ENCODE measurements at places on chromosomes 16 and 17.

GRCh38 chr16:86531191-86531545, 20.8 kb downstream of the FOXF1 start:
- peaks cover 3% of the 10 kb centered on the region for H3K36me3 ChIP-seq
- H3K4me3 ChIP-seq: no peak overlapping the region
- H3K27me3 ChIP-seq: no peaks in the 10 kb centered on the region
- H3K27ac ChIP-seq: no peak overlapping the region
- no peak for DNase-seq

DNA sequence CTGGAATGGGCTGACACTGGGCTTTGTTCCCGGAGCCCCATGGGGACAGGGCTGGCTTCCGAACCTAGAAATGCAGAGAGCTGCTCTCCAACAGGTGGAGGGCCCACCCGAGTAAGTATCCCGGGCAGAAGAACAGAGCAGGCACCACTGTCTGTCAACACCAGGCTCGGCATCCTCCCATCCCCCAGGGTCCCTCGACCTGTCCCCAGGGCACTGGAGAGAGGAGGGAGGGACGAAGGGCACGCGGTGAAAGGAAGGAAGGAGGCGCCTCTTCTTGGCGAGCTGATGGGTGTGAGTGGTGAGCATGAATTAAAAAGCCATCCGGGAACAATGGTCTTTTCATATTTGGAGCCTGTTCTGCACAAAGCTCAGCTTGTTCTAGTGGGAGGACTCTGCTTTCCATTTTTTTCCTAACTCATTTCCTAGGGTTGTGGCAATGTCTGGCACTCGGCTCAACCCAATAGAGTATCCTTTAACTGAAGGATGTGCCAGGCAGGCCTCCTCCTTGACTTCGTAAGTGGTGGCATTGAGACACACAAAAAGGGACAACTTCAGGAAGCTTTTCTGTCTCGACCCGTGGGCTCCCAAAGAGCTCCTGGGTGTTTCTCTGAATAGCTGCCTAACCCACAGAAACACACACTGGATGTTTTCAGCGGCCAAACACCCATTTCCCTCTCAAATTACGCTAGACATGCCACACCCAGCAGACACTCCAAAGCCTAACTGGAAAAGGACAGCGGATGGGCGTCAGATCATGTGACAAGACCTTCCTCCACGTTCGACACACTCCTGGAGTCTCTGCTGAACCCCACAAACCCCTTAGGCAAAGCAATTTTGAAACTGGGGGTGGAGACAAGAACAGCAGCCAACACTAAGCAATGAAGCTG, 47.7 kb downstream of the ZFHX3 start:
- H3K4me3 ChIP-seq: no peak overlapping the region
- DNase-seq: no peak
- no peak overlapping the region for H3K27ac ChIP-seq
- H3K4me1 ChIP-seq: no peaks in the 10 kb centered on the region

GRCh38 chr17:81473019-81473418, 39.6 kb downstream of the ACTG1 start:
- DNase-seq: no peak
- no peaks in the 10 kb centered on the region for H3K4me1 ChIP-seq
- no peaks in the 10 kb centered on the region for H3K36me3 ChIP-seq
- H3K27me3 ChIP-seq: peaks cover 2% of the 10 kb centered on the region
- H3K27ac ChIP-seq: no peak overlapping the region
- no peak overlapping the region for H3K4me3 ChIP-seq

GRCh38 chr17:7705269-7706255, 560 bp downstream of the EFNB3 start:
- peaks cover 39% of the 10 kb centered on the region for H3K27me3 ChIP-seq
- DNase-seq: no peak
- peaks cover 15% of the 10 kb centered on the region for H3K4me1 ChIP-seq
- H3K4me3 ChIP-seq: no peak overlapping the region

DNA sequence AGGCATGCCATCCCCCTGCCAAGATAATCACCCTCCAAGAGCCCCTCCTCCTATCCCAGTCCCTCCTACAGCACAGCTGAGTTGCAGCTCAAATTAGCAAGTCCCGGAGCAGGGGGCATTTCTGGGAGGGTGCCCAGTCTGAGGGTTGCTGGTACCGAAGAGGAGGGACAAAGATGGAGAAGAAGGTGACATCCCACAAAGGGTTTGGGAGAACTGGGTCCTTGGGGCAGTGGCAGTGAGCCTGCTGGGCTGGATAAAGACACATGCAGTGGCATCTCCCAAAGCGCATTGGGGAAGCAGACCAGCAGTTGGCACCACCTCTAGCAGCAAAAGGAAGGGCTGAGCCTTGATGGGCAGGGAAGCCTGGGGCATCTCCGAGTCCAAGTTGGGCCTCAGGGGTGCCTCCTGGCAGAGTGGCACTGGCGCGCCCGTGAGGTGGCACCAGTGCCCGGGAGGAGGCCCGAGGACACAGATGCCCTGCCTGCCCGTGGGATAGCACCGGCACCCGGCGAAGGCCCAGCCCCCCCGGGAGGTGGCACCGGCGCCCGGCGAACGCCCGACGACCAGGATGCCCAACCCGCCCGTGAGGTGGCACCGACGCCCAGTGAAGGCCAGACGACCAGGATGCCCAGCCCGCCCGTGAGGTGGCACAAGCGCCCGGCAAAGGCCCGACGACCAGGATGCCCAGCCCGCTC, 622 bp downstream of the TOM1L2 start:
- no peak for DNase-seq
- H3K36me3 ChIP-seq: no peaks in the 10 kb centered on the region

- peaks cover 7% of the 10 kb centered on the region for H3K4me1 ChIP-seq
- DNase-seq: no peak
- no peaks in the 10 kb centered on the region for H3K36me3 ChIP-seq
- H3K27me3 ChIP-seq: no peaks in the 10 kb centered on the region
These were observed 151.1 kb downstream of the AHSP start for GRCh38 chr16:31678649-31679325.

DNA sequence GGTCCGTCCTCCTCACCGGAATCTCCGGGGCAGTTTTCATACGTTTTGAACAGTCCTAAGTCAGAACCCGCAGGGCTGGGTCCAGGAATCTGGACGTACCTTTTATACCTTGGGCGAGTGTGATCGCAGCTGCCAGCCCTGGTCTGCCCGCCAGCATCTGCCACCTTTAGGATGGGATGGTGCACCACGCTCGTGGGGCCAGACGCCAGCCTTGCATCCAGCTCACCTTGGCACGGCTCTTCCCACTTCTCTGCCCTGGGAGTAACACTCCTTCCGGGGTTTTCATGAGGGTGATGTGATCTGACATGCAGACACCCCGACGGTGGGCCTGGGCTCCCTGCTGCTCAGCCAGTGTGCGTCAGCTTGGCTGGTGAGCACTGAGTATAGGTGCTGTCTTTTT, 66.6 kb upstream of the ZNF469 start:
- H3K36me3 ChIP-seq: no peaks in the 10 kb centered on the region
- no peak overlapping the region for H3K27ac ChIP-seq
- no peaks in the 10 kb centered on the region for H3K4me1 ChIP-seq
- no peaks in the 10 kb centered on the region for H3K27me3 ChIP-seq
- H3K4me3 ChIP-seq: no peak overlapping the region

GRCh38 chr16:55597928-55598327, 31.4 kb downstream of the CAPNS2 start:
- no peak overlapping the region for H3K4me3 ChIP-seq
- H3K4me1 ChIP-seq: no peaks in the 10 kb centered on the region
- DNase-seq: no peak
- H3K27me3 ChIP-seq: peaks cover 6% of the 10 kb centered on the region
- H3K36me3 ChIP-seq: no peaks in the 10 kb centered on the region
- no peak overlapping the region for H3K27ac ChIP-seq

- no peak overlapping the region for H3K4me3 ChIP-seq
- no peak overlapping the region for H3K27ac ChIP-seq
- DNase-seq: no peak
- no peaks in the 10 kb centered on the region for H3K36me3 ChIP-seq
- peaks cover 2% of the 10 kb centered on the region for H3K27me3 ChIP-seq
- H3K4me1 ChIP-seq: peaks cover 6% of the 10 kb centered on the region
These were observed 28.5 kb downstream of the PRSS54 start for GRCh38 chr16:58266336-58266735.

GRCh38 chr17:2502871-2503580, 8.7 kb downstream of the METTL16 start:
- no peak for DNase-seq
- H3K4me1 ChIP-seq: peaks cover 4% of the 10 kb centered on the region
- H3K36me3 ChIP-seq: peaks cover 33% of the 10 kb centered on the region
- H3K27me3 ChIP-seq: no peaks in the 10 kb centered on the region

- no peak overlapping the region for H3K4me3 ChIP-seq
- H3K27ac ChIP-seq: no peak overlapping the region
- no peaks in the 10 kb centered on the region for H3K4me1 ChIP-seq
- peaks cover 12% of the 10 kb centered on the region for H3K27me3 ChIP-seq
These were observed 60.1 kb upstream of the TMEM132E start for GRCh38 chr17:34519282-34519681.

- no peak overlapping the region for H3K27ac ChIP-seq
- no peaks in the 10 kb centered on the region for H3K27me3 ChIP-seq
- no peak overlapping the region for H3K4me3 ChIP-seq
- no peaks in the 10 kb centered on the region for H3K36me3 ChIP-seq
- DNase-seq: no peak
- H3K4me1 ChIP-seq: no peaks in the 10 kb centered on the region
These were observed 255.1 kb downstream of the SNX29 start for GRCh38 chr16:12231666-12232065.

- H3K27me3 ChIP-seq: no peaks in the 10 kb centered on the region
- H3K4me1 ChIP-seq: no peaks in the 10 kb centered on the region
- DNase-seq: no peak
- H3K27ac ChIP-seq: no peak overlapping the region
These were observed 8.5 kb downstream of the GAA start for GRCh38 chr17:80109713-80110446.

DNA sequence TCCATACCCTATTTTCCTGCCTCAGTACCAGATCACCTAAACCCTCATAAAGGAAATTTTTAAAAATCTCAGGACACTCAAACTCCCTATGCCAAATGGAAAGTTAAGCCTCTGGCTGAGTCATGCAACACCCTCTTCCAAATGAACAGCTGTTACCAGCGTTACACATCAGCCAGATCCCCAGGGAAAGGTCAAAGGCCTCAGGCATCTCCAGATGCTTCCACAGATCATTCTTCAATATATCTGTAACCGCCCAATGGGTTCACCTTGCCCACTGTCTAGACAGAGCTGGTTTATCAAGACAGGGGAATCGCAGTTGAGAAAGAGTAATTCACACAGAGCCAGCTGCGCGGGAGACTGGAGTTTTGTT, 29.1 kb upstream of the SHCBP1 start:
- no peaks in the 10 kb centered on the region for H3K27me3 ChIP-seq
- no peak overlapping the region for H3K27ac ChIP-seq
- no peak for DNase-seq
- H3K4me1 ChIP-seq: no peaks in the 10 kb centered on the region
- no peak overlapping the region for H3K4me3 ChIP-seq

DNA sequence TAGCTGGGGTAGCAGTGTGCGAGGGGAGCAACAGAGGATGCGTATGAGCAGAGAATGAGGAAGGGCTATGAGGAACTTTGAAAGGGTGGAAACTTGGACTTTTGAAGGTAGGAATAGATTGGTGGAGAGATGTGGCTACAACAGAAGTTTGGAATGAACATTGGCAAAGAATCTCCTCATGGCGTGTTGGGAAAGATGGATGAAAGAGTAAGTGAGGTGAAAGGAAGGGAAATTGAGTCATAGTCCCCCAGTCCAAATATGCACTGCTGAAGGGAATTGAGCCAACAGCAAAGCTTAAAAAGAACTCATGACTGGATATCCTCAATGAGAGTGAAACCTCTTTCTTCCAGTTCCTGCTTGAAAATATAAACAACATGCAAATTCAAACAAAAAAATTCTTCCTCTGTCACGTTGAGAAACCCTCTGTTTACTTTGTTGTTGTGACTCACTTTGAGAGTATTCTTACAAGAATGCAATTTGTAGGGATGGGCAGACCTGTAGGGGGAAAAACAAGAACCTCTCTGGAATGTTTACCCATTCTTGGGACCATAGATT, 313.2 kb upstream of the KCNJ16 start:
- no peaks in the 10 kb centered on the region for H3K27me3 ChIP-seq
- no peak overlapping the region for H3K27ac ChIP-seq
- no peak overlapping the region for H3K4me3 ChIP-seq
- H3K4me1 ChIP-seq: peaks cover 29% of the 10 kb centered on the region
- peaks cover 3% of the 10 kb centered on the region for H3K36me3 ChIP-seq

All from activated T-helper 2 cell treated with anti-CD3 and anti-CD28 coated beads, Interferon-gamma antibody, Interleukin-2, Interleukin-4, amounts not matched to agents 10 μg/mL and 5 μg/mL and 100 μg/mL, durations not matched to agents 14 hours and 24 hours and 36 hours (primary cell).